ENCODE measurements at places on chromosomes 16 and 17.

DNA sequence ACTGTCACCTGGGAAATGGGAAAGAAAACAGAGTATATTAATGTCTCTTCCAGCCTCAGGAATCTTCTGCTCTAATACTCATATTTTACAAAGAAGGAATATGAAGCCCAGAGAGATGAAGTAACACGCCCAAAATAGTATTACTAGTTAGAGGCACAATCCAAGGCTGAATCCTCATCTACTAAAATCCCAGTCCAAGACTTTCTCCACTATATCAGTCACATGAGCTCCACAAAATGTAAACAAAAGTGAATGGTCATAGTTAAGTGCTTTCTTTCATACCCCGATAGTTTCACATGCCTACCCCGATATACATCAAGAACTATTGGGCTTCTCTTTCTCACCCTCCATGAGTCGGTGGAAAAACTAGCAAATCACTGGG is 965 bp downstream of the INTS2 start:
- no peak for ATAC-seq

GRCh38 chr16:12524658-12525057 is 279.0 kb downstream of the CPPED1 start:
- ATAC-seq = no peak

DNA sequence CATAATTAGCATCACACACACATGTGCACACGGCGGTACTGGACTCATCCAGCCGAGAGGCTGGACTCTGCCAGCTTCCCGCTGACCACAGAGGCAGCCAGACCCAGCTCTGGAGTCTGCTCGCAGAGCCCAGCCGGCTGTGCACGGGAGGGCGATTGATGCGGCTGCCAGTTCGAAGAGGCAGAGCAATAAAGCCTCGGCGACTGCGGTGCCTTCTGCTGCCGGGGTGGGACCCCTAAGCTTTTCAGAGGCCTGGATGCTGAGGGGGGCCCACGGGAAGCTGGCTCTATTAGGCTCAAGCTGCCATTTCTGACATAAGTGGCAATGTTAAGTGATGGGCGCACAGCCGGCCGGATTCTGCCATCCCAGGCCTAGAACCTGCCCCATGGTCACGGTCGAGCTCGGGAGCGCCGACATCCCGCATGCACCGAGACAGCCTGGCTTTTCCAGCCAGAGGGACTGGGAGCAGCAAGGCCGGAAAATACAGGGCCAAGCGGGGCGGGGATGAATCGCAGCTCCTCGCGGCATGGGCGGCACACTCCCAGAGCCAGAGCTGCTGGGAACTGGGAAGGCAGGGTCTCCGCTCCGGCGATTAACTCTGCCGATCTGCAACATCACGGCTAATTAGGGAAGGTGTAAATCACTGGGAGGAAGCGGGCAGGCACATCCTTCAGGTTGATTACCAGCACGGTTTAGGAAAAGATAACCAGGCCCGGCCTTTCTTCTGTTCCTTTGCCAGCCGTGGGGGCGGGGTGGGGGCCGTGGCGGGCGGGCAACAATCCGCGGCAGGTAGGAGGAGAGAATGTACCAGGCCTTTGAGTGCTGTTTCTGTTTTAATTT is 57.7 kb downstream of the TBC1D16 start:
- ATAC-seq = no peak

- ATAC-seq = no peak
These were observed 92.1 kb upstream of the HLF start for GRCh38 chr17:55172612-55173011.

DNA sequence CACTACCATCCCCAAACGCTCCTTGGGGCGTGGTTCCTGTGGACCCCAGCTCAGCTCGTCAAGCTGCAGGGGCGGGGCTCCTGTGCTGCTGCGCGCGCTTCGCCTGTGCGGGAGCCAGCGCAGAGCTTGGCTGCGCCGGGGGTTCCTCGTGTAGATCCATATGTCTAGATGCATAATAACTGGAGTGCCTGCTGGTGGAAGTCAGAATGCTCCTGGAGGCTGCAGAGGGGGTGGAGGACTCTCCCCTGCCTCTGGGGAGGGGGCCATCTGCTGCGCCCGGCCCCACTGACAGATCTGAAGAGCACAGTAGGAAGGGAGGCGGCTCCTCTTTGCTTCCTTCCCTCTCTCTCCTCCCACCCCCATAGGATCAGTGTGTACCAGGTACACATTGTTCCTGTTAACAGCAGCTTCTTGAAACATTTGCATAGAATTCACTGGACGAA is 4.6 kb downstream of the RASD1 start:
- no peak for ATAC-seq

DNA sequence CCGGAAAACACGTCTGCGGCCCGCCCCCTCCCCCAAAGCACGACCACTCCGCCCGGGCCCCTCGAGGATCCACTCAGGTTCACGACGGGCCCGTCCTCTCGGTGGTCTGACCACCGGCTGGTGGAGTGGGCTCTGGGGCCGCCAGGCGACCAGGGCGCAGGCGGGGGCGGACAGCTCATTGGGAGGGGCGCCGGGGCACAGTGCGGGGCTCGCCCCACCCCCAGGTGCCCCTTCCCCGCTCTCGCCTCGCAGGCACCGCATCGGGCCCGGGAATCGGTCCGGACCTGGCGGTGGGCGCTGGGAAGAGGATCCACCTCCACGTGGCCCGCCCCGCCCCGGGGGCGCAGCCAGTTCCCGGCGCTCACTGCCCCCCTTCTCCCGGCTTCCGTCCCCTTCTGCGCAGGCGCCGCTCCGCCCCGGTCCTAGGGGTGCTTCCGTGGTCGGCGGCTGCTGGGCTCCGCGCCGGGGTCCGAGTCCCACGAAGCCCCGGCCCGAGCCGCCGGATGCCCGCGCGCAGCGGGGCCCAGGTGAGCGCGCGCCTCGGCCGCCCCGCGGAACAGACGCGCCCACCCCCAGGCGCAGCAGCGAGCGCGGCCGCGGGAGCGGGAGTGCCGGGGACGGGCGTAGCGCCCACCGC is at the start of gene MPG:
MPG (plus strand) TSS at position 419 of the 637 bp plus-strand sequence; CDS start at position 504, 85 bp downstream.
- peak; percentile 89 for ATAC-seq

DNA sequence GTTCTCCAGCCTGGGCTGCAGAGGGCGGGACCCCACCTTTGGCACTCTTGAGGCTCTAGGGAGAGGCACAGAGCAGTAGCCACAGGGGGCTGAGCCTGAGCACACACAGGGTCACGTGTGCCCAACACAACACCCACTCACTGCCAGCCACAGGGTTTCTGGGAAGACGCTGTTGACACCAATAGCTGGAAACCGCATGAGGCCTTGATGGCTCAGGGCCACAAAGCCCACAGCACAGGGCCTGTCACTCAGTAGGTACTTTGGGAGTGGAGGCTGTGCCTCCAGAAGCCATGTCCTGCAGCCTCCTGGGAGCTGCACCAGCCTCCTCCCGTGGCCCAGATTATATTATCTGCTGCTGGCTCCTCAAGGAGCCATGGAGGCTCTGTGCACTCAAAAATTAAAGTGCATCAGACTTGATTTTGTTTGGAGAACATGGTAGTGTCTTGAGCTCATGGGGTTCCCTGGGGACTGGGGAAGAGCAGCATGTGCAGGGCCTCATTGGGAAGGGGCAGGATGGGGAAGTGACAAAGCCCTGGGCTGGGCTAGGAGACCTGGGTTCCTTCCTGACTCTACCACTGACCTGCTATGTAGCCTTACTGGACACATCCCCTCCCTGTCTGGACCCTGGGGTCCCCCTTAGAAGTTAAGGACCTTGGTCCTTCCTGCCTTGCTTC is 12.5 kb upstream of the SREBF1 start:
- peak; percentile 79 for ATAC-seq

- no peak for ATAC-seq
These were observed 24.8 kb downstream of the RAD51D start for GRCh38 chr17:35094902-35095301.

GRCh38 chr16:57667526-57668262 is 412 bp upstream of the ADGRG3 start:
- ATAC-seq = peak; percentile 13

DNA sequence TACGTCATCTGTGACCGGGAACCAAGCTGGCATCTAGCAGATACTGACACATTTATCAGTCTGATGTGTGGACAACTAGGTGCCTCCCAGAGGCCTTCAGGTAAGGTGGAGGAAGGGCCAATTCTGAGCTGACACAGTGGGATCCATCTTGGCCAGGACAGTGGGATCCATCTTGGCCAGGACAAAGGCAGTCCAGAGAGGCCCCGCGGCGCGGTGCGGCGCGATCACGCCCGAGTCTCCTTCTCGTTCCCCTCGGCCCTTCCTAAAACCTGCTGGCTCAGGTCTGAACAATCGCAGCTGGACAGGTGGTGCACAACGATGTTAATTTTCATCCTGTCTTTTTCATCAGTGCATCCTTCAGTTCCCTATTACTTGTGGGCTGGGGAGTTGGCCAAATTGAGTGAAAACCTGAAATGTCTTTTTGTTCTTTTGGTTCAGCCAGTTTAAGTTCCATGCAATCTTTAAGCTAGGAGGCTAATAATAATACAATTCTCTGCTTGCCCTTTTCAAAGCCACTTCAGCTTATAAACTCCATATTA is 486 bp upstream of the WSB1 start:
- no peak for ATAC-seq

GRCh38 chr16:88815901-88816589 is 4.3 kb upstream of the APRT start:
- peak; percentile 29 for ATAC-seq

GRCh38 chr17:79466562-79467350 is 144.1 kb downstream of the RBFOX3 start:
- no peak for ATAC-seq

DNA sequence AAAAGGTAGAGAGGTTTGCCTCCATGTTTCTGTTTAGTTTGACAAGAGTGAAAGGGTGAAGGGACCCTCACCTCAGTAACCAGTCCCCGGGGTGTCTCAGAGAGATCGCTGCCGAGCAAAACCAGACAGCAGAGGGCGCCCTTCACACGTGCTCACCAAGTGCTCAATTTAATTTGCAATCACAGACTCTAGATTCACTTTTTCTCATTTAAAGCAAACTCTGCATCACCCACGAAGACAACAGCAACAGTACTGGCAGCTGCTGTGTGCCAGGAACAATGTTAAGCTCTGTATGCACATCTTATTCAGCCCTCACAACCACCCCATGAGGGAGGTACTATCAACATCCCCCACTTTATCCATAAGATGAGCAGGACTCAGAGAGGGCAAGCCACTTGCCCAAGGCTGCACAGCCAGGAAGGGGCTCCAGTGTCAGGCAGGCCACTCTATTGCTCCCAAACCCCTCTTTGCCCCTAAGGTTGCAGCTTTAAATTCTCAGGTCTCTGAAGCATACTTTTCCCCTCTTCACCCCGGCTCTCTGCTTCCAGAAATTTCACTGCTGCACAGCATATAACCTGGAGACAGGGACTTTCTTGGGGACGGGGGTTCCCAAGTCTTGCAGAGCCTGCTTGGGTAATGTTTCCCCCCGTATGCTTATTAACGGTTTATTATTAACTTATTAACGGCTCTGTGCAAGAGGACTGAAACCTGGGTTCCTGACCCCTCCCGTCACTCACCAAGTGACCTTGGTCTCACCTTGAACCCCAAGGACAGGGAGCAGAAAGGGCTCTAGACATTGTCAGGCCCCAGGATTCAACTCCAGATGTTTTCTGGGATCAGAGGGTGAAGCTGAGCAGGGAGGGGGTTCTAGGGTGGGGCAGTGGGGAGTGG is 70.9 kb downstream of the CNGB1 start:
- peak; percentile 61 for ATAC-seq

- ATAC-seq = no peak
These were observed 341.0 kb upstream of the EEF2KMT start for GRCh38 chr16:5438591-5438990.

GRCh38 chr17:73969956-73970355 is 233.5 kb upstream of the RPL38 start:
- ATAC-seq = no peak

GRCh38 chr16:2910441-2910969 is 1.2 kb upstream of the FLYWCH1 start:
- no peak for ATAC-seq
